Posterior vena cava (tissue), 2 donors: ENCODE measurements at places on chromosomes 11 and 22. TPM values are rescaled to one million over a fixed set of nuclear protein-coding genes. Genes with fewer than 3 reads are reported as not detected.

GRCh38 chr22:23833911-23834317, 4.9 kb downstream of the DERL3 start:
- peak; percentile 56 for DNase-seq

DNA sequence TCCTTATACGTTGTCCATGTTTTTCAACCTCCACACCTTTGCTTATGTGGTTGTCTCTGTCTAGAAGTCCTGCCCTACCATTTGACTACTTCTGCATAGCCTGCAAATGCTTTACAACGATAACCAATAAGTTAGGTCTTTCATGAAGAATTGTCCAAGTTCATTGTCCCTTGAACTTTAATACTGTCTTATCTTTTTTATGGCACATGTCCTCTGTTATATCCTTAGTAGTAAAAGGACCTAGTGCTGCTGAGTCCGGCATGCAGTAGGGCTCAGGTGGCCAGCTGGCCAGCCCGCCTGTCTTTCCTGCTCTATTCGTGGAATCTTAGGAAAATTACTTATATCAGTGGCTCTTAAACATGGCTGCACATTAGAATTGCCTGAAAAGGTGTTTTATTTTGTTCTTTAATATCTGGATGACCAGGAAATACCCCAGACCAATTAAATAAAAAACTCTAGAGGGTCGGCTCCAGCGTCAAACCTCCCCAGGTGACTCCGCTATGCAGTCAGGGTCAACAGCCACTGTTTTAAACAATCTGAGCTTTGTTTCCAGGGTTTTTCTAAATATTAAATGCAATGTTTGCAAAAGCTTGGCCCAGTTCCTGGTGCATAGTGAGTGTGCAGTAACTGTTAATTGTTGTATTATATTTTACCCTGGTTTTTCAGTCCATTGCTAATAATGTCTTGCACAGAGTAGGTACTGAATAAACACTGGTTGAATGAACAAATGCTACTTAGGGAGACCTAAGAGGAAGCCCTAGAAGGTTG, 64.6 kb upstream of the SESN3 start:
- no peak for DNase-seq

DNA sequence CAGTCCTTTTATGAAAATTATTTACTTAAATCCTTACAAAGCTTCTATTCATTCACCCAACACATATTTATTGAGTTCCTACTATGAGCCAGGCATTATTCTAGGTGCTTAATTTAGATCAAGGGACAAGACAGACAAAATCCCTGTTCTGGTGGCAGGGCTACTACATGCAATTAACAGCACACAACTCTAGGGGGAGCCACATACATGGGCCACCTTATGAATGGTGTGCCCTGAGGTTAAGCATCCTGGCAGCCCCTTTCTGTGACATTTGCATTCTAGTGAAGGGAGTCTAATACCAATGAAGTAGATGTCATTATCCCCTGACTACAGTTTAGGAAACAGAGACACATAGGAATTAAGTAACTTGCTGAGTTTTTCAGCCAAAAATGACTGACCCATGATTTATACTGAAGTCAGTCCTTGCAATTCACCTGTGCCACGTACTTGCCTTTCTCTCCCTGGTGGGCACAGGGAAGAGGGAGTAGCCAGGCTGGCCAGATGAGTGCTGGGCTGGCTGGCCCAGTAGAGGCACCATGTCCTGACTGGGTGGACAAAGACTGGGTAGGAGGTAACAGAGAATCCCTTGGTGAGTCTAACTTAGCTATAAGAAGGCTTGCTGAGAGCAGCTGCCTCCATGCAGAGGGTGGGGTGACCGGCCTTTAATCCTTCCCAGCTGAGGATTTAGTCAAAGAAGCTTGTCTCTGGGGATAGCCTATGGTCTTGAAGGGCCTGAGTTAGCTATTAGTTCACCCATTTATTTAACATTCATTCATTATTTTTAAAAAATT, 52.0 kb upstream of the ELF5 start:
- no peak for DNase-seq

- no peak for DNase-seq
Measured at GRCh38 chr22:29359469-29359868, 28.9 kb downstream of the AP1B1 start.

DNA sequence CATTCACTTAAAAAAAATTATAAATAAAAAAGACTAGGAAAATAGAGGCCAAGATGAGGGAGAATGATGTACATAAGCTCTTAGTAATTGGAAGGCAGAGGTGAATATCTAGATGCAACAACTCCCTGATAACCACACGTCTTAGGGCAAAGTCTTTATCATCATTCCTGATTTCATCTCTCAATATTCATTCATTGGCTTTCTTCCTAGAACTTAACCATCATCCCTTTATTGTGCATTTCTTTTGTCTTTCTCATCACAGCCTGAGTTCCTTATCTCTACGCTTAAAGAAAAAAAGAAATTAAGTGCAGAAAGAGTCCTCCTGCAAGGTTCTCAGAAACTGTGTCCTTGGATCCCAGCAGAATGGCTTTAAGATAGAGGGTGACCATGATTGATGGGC, 23.2 kb upstream of the FLI1 start:
- DNase-seq = no peak

GRCh38 chr11:125452125-125452470, 44.0 kb downstream of the FEZ1 start:
- no peak for DNase-seq

- no peak for DNase-seq
Measured at GRCh38 chr11:124072147-124072546, 31.0 kb upstream of the OR10G7 start.

- no peak for DNase-seq
Measured at GRCh38 chr11:96259134-96259830, 83.7 kb downstream of the MAML2 start.

GRCh38 chr22:25193130-25193529, 6.5 kb upstream of the CRYBB3 start:
- no peak for DNase-seq

DNA sequence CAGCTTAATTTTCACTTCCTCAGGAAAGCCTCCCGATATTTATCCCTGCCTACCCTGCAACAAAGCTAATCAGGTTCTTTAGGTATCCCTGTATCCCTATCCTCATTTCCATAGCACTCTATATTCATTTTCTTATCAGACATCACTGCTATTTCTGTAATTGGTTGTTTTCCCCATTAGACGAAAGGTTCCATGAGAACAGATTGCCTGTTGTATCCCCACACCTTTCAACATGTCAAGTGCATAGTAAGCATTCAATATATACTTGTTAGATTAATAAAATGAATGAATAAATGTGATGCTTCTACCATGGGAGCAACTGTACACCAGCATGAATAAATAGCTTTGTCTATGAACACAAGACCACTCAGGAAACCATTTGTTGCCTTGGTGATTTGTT, 499.8 kb downstream of the DLG2 start:
- DNase-seq = no peak

- no peak for DNase-seq
Measured at GRCh38 chr11:57751676-57752253, at the start of gene BTBD18. BTBD18 (minus strand) TSS chr11:57751819; CDS start chr11:57751188, 631 bp downstream.

DNA sequence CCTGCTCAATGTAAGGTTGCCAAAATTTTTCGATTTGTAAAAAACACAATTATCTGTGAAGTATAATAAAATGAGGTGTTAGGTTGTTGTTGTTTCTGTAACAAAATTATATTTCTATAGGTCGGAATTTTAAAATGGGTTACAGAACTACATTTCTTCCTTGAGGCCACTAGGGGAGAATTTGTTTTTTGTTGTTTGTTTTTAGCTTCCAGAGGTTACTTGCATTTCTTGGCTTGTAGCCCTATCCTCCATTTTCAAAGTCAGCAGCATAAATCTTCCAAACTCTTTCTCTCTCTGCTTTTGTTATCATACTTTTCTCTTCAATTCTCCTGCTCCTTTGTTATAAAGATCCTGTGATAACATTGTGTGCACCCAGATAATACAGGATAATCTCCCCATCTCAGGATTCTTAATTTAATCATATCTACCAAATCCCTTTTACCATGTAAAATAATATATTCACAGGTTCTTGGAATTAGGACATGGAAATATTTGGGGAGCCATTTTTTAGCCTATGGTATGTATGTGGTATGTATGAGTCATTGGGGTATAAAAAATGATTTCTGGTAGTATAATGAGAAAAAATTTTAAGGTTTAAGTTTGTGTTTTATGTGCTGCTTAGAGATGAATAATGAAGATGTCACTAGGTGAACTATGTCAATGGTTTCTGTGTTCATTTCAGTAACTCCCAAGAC, 9.4 kb upstream of the PATL1 start:
- DNase-seq = no peak

GRCh38 chr11:2885017-2885677, 428 bp downstream of the CDKN1C start:
- no peak for DNase-seq

- DNase-seq = no peak
Measured at GRCh38 chr11:73478737-73479347, 102.6 kb downstream of the RELT start.

GRCh38 chr11:10502770-10503169, 38.2 kb downstream of the RNF141 start:
- DNase-seq = no peak

GRCh38 chr11:128692753-128693415, 988 bp upstream of the FLI1 start:
- DNase-seq = peak; percentile 87

- no peak for DNase-seq
Measured at GRCh38 chr11:76064192-76064591, 142.1 kb downstream of the WNT11 start.

- no peak for DNase-seq
Measured at GRCh38 chr11:60376601-60377000, 1.7 kb upstream of the MS4A7 start.

GRCh38 chr11:126465573-126466188, 110.2 kb downstream of the ST3GAL4 start:
- DNase-seq = no peak

DNA sequence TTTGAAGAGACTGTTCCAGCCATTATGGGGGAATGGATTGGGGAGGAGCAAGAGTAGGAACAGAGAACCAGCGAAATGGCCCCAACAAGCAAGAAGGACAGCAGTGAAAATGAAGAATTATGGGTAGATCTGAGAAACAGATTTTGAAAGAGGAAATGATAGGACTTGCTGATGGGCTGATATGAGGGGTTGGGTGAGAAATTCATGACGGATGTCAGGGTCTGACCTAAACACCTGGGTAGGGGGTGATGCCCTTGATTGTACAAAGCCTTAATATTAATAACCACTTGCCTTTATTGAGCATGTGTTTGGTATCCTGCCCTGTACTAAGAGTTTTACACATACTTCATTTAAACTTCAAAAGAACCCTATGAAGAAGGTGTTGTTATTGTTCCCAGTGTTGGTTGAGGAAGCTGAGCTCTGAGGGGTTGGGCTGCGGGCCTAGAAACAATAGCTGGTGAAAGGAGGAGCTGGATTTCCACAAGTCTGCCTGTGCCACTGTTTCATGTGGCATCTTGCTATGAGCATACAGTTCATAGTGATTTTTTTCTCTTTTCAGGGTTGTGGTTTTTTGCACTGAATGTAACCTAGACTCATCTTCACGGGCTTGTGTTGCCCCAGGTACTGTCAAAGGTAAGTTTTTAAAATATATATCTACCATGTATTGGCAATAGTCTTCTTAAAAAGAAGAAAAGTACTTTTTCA, 61.1 kb upstream of the TNRC6B start:
- DNase-seq = no peak

- DNase-seq = no peak
Measured at GRCh38 chr11:11524436-11525061, 97.3 kb downstream of the GALNT18 start.

DNA sequence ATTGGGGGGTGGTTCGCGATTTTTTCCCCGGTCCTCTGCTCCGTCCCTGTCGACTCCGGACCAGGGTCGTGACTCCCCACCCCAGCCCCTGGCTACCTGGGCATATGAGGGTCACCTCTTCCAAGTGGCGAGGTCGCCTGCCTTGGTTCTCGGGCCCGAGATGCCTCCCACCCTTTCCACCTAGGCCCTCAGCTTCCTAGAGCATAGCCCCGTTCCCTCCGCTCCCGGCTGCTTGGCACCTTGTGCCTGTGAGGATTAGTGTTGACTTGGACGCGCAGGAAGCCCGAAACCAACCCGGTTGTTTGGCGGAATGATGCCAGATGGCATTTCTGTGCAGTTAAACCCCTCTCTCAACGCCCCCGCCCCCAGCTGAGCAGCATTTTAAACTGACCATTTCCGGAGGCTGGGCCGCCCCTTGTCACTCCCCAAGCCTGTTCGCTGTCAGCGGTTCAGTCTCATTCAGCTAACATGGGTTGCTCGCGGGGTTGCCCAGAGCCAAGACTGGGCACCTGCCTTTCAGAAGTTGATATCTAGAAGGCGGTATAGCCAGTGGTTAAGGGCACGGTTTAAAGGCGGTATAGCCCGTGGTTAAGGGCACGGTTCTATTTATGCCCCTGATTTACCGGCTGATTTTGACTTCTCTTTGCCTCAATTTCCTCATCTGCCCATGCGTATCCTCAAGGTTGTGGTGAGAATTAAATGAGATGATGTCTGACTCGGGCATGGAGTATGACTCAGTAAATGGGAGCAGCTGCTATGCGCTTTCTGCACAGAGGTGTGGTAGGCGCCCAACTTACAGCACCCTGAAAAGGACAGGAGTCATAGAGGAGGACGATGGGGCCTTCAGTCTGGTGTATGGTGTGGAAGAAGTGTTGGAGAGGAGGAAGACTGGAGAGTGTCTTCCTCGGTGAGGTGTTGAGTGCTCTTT, 639 bp downstream of the INCENP start:
- peak; percentile 77 for DNase-seq

DNA sequence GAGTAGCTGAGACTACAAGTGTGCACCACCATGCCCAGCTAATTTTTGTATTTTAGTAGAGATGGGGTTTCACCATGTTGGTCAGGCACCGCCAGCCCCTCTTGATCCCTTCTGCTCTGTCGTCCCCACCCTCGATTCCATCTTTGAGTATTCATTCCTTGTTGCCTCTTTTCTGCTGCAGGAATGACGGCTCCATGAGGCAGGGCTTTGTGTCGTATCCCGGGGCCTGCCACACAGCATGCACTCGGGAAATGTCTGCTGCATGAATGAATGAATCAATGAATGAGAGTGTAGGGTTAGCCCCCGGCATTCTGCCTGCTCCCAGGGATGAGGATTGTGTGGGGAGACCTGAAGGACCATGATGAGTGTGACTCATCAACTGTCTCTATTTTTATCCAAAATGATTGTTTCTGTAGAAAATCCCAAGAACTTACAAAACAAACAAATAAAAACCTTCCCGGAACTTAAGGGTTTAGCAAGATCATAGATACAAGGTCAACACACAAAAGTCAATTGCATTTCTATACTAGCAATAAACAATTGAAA, 54.6 kb upstream of the SLC22A12 start:
- peak; percentile 44 for DNase-seq

GRCh38 chr11:118892964-118893363, 9.3 kb downstream of the CXCR5 start:
- no peak for DNase-seq

The PIWIL4 gene
- 4.5 TPM for total RNA-seq

The DLG2 gene
- 17.2 TPM for total RNA-seq

The MYO7A gene
- total RNA-seq = 17.3 TPM

The TSKU gene
- 64.0 TPM for total RNA-seq

The RAB3IL1 gene
- total RNA-seq = 26.7 TPM

The MS4A4E gene
- total RNA-seq = 7.6 TPM

The SYT8 gene
- total RNA-seq = not detected

The LYVE1 gene
- 292 TPM for total RNA-seq

The ADM2 gene
- total RNA-seq = 0.56 TPM

The NAALAD2 gene
- 1.3 TPM for total RNA-seq

The CCT8L2 gene
- total RNA-seq = not detected

The KIF18A gene
- total RNA-seq = 4.2 TPM

The OTOG gene
- total RNA-seq = not detected

The OAF gene
- 44.1 TPM for total RNA-seq

The TUB gene
- 7.0 TPM for total RNA-seq

The ACRV1 gene
- not detected for total RNA-seq

The TECTA gene
- 0.62 TPM for total RNA-seq

The NXPE4 gene
- total RNA-seq = not detected

The TPBGL gene
- 0.67 TPM for total RNA-seq

The CD248 gene
- 67.5 TPM for total RNA-seq
